ENCODE measurements at places on chromosomes 16 and 17. TPM values are rescaled to one million over a fixed set of nuclear protein-coding genes. Genes with fewer than 3 reads are reported as not detected.

Gene CNGB1
- total RNA-seq: not detected

Gene LPO
- total RNA-seq: not detected

Gene CDH1
- 0.20 TPM for total RNA-seq

Gene SPECC1
- total RNA-seq: 9.6 TPM

Gene KIF2B
- total RNA-seq: not detected

Gene RHBDL3
- 0.55 TPM for total RNA-seq

Gene KRTAP4-9
- total RNA-seq: not detected

Gene KRTAP1-5
- total RNA-seq: not detected

Gene IGF2BP1
- total RNA-seq: not detected

Gene WFIKKN2
- not detected for total RNA-seq

Gene OTOP3
- total RNA-seq: not detected

Gene KRTAP9-8
- total RNA-seq: not detected

Gene PIRT
- not detected for total RNA-seq

Gene C16orf89
- not detected for total RNA-seq

Gene CHRNE
- 0.33 TPM for total RNA-seq

Gene TTLL6
- not detected for total RNA-seq

Gene CLDN6
- total RNA-seq: not detected

- peak; percentile 78 for DNase-seq
Measured at GRCh38 chr17:14197586-14197985, 39.1 kb downstream of the CDRT15 start.

- no peak for DNase-seq
Measured at GRCh38 chr16:53740476-53740875, 36.5 kb downstream of the FTO start.

- DNase-seq: peak; percentile 77
Measured at GRCh38 chr17:35046740-35047283, 16.7 kb downstream of the RFFL start.

DNA sequence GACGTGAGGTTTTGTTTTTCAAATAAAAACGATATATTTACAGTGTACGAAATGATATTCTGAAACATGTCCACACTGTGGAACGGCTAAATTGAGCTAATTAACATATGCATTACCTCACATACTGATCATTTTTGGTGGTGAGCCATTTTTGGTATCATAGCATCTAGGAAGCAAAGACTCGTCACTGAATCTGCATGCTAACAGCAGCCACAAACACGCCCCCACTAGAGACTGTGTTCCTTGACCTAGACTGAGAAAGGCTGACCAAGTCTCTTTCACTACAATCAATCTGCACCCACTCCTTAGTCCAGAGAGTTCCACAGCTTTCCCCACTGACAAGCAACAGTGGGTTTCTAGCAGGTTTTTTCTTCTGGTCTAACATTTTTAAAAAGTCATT, 29.5 kb downstream of the NPLOC4 start:
- no peak for DNase-seq

GRCh38 chr17:33871720-33872540, 383.2 kb upstream of the CCL2 start:
- no peak for DNase-seq

- DNase-seq: no peak
Measured at GRCh38 chr16:26594666-26595065, 472.1 kb upstream of the C16orf82 start.

GRCh38 chr17:33016920-33017319, 25.3 kb downstream of the SPACA3 start:
- no peak for DNase-seq

DNA sequence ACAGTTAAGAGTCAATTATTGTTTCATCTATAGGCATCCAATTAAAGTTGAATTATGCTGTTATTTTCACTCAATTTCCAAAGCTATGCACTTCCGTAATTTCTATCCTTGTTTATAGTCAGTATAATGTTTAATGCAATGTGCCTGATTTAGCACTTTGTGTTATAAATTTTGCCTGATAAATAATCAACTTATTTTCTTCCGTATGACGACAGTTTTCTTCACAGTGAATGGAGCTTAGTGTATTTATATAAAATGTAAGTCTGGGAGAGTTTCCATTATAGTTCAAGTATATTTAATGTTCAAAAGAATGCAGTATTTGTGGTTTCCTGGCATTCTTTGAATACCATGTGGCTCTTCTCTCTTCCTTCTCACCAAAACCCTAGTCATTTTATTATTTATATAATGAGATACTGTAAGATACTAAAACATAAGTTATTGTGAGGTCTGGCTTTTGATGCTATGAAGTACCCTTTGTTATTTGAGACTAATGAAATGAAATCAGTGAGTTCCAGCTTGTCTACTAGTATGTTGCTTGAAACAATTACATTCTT, 240.6 kb downstream of the PRKCA start:
- no peak for DNase-seq

GRCh38 chr16:57606847-57607501, 21.5 kb upstream of the ADGRG1 start:
- DNase-seq: peak; percentile 14

GRCh38 chr16:89043636-89044417, 49.8 kb upstream of the ACSF3 start:
- DNase-seq: no peak

DNA sequence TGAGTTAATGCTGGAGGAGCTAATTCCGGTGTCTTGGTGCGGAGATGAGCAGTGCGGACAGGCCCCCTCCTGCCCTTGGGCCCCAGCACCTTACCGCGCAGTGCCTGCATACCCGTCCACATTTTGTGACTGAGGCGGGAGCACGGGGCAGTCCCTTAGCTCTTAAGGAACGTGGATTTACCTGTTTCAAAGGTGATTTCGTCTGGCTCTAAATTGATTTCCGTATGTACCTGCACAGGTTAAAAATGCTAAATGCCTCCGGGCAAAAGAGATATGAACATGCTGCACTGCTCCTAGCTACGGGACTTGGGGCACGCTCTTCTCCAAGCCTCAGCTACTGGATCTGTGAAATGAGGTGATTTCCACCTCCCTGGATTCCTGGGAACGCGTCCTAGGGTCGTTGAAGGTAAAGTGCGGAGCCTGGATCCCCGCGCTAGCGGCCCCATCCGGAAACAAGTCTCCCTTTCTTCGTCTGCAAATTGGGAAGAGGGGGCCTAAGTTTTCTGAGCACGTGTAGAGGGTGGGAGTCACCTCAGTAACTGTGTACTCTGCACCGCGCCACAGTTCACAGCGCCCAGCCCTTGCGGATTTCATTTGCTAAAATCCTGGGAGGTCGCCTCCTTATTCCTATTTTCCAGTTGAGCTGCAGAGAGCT, 669 bp upstream of the CRISPLD2 start:
- DNase-seq: no peak

DNA sequence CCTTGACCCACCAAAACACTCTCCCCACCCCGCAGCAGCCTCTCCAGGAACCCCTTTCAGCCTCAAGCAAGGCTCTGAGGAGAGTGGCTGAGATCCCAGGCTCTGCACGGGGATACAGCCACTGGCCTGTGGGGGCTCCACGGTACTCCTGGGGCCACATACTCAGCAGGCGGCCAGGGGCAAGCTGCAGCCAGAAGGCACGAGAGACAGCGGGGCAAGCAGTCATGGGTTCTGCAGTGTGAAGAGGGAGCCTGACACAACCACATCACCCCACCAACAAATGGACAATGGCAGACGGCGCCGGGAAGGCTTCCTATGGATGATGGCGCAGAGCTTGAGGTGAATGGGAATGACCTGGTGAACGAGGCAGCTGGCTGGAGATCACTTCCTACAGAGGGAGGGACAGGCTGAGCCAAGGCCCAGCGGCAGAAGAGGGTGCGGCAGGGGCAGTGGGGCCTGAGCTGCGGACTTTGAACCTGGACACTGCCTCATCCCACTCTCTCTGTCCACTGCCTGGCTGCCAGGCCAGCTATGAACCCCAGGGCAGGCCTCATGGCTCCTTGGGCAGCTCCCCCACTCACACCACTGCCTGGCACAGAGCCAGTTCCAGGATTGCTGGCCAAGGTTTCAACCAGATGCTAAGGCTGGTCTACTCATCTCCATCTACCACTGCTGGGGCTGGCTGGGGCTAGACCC, 10.8 kb upstream of the BCAR1 start:
- DNase-seq: no peak

DNA sequence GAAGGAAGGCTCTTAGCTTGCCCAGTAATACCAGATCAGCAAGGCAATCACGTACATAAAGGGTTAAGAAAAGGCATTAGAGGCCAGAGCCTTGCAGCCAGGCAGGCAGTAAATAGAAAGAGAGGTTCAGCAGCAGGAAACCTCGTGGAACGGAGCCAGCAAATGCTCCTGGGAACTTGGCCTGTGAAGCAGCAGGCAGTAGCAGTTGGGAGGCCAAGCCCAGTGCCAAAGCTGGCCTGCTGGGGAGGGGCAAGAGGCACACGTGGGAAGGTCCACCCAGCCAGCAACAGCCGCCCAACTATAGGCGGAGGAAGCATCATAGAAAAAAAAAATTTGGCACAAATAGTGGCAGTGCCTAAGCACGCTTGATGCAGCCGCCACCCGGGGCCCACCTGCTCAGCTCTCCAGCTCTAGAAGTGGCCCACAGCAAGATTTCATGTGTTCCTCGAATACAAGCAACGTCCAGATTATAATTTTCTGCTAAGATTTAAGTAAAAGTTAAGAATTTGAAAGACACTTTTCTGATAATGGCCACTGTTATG, 2339.5 kb downstream of the TP53TG3F start:
- DNase-seq: no peak

DNA sequence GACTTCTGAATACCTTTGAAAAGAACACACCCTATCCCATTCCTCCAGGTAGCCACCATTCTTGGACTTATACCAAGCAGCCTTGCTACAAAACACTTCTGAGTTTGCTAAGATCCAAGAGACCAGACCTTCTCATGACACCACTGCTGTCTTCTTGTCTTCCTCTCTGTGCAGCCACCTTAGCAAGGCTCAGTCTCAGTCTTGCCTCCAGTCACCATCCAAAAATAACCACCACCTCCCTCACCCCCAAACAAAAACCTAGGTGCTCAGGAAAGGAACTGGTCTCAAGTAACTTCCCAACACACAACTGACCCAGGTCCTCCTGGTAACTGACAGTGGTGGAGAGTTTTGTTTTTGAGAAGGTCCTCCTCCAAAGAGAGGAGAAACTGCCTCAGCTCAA, 90.9 kb upstream of the CORO6 start:
- no peak for DNase-seq

DNA sequence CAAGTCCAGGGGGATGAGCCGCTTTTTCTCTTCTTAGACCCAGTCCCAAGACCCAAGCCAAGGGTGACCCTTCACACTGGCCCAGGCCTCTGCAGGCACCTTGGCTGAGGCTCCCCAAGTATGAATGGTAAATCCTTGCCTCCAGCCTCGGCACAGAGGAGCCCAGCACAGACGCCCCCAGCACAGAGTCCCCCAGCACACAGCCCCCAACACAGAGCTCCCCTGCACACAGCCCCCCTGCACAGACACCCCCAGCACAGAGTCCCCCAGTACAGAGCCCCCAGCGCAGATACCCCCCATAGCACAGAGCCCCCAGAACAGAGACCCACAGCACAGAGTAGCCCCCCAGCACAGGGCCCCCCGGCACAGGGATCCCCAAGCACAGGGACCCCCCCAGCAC, 1.0 kb upstream of the MCRIP2 start:
- DNase-seq: no peak

- DNase-seq: no peak
Measured at GRCh38 chr16:12193692-12194091, 217.2 kb downstream of the SNX29 start.

GRCh38 chr17:48970865-48971687, 2.7 kb upstream of the GIP start:
- no peak for DNase-seq

GRCh38 chr17:64328859-64329531, 61.7 kb downstream of the PECAM1 start:
- DNase-seq: no peak

GRCh38 chr17:43782913-43783680, 2.9 kb downstream of the CFAP97D1 start:
- no peak for DNase-seq

- DNase-seq: no peak
Measured at GRCh38 chr17:60141111-60142018, 8.4 kb upstream of the CA4 start.

GRCh38 chr17:47605011-47605410, 44.7 kb upstream of the KPNB1 start:
- no peak for DNase-seq

DNA sequence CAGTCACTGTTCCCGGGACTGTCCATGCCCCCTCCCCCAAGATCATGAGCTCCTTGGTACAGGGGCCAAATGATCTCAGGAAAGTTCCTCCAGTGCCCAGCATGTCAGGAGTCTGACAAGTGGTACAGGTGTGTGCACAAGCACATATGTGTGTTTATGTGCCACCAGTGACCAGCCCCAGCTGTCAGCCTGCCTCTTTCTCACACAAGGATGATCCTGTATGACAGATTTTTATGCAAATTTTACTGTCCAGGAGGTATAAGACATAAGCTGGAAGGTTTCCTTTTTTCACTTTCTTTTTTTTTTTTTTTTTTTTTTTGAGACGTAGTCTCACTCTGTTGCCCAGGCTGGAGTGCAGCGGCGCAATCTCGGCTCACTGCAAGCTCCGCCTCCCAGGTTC, 31.4 kb upstream of the GFOD2 start:
- DNase-seq: no peak

DNA sequence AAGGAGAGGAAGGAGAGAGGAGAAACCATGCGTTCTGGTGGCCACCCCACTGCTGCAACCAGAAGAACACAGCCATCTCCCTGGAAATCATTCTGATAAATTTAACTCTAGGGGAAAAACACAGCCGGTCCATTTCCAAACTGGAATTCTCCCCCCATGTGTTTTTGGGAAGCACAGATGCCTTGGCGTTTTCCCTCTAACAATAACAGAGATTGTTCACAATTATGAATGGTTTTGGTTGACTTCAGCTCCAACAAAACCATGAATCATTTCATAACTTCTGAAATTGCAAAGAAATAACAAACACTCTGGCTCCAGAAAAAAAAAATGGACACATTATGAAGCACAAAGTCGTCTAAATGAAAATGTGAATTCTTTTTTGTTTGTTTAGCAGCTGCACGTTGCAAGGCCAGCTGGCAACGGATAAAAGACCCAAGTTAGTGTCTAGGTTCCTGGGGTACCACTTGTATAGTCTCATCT, 46.2 kb downstream of the GNAO1 start:
- DNase-seq: no peak

DNA sequence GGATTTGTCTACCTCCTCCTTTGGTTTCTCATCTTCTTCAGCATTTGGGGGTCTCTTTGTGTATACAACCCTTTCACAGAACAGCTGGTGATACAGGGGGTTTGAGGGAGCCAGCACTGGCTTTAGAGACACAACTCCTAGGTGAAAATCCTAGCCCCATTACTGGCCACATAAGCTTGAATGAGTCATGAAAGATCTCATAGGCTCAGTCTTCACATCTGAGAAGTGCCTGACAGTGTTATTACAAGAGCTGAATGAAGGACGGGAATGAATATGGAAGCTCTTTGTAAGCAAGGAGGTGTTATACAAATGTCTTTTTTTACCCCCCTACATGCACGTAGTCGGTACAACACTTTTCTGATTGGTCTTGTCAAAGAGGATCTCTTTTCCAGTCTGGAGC, 1.7 kb upstream of the B4GALNT2 start:
- no peak for DNase-seq

Data from activated CD4-positive, alpha-beta memory T cell treated with anti-CD3 and anti-CD28 coated beads, Interleukin-2, amount 10 ng/mL, durations not matched to agents 7 days and 5 days (primary cell).